Fibroblast of skin of scalp (primary cell): ENCODE measurements at places on chromosomes 12 and 14.
A peak's percentile ranks its signal among the peaks of the same experiment; 100 is the strongest.

DNA sequence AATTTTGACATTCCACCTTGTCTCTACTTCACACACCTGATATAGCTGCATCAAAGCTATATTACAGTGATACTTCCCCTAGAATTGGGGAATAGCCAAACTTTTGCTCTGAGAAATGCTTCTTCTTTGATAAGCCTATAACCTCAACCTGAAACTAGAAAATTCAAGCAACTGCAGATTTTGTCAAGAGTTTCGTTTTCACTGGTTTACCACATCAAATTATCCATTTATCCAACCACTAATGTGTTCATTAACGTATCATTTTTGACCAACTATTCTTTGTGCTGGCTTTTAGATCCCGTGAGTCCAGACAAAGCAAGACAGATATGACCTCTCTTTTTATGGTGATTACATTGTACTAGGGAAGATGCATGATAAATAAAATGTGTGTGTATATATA is 13.5 kb upstream of the TAS2R46 start:
- no peak for DNase-seq

DNA sequence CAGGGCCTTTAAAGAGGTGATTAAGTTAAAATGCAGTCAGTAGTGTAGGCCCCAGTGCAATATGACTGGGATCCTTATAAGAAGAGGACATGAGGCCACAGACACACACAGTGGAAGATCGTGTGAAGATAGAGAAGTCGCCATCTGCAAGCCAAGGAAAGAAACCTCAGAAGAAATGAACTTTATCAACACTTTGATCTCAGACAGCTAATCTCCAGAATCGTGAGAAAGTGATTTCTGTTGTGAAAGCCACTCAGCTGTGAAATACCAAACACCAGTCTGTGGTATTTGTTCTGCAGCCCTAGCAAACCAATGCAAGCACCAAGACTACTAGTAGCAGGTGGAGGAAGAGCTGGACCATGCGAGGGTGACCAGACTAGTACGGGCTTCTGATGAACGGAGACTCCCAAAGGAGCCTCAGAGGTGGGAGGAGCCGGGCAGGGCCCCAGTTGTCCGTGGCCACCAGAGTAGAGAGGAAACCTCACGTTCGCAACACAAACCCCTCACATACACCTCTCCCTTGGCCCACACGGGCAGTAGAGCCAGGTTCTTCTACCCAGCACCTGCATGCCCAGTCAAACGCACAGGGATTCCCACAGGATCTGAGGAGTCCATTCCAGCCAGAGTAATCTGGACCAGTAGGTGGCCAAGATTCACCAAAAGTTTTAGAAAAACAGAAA is 243.0 kb downstream of the TTC8 start:
- no peak for DNase-seq

DNA sequence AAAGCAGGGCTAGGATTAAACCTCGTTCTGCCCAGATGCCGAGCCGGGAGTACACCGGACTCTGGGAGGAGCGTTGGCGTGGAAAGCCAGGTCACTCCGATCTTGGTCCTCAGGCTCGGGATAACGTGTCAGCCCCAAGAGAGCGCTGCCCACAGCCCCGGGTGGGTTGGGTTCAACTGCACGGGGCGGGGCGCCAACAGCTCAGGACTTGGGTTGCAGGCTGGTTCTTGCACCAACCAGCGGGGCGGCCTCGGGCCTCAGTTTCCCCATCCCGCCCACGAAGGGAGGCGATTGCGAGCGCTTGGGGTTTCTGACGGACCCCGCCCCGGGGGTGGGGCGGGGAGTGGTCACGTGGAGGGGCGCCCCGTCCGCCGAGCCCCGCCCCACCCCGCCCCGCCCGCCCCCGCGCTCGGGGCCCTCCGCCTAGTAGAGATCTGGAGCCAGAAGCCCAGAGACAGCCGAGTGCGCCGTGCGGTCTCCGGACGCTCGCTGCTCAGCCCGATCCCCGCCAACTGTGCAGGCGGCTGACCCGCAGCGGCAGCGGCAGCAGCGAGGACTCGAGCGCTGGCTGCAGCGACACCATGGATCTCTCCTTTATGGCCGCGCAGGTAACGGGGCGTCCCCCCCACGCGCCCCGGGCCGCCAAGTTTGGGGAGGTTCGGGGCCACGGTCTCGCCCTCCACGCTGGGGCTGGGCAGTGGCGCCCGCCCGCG is at the start of gene C14orf132:
TSS of gene C14orf132 (plus strand) at position 443 of the 713 bp plus-strand sequence. CDS start at position 582, 139 bp downstream.
- peak; percentile 59 for DNase-seq

DNA sequence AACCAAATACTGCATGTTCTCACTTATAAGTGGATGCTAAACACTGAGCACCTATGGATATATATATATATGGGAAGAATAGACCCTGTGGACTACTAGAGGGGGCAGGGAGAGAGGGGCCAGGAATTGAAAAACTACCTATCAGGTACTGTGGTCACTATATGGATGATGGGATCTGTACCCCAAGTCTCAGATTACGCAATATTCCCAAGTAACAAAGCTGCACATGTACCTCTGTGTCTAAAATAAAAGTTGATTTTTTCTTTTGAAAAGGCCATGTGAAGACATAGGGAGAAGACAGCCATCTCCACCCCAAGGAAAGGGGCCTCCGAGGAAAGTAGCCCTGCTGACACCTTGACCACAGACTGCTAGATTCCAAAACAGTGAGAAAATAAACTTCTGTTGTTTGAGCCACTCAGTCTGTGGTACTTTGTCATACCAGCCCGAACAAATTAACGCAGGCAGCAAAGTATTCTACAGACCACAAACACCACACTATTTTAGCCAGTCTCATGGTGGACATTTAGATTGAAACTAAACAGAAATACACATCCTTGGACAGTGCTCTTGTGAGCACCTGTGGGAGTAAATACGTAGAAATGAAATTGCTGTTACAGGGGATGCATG is 197.1 kb downstream of the EFCAB11 start:
- DNase-seq = no peak

DNA sequence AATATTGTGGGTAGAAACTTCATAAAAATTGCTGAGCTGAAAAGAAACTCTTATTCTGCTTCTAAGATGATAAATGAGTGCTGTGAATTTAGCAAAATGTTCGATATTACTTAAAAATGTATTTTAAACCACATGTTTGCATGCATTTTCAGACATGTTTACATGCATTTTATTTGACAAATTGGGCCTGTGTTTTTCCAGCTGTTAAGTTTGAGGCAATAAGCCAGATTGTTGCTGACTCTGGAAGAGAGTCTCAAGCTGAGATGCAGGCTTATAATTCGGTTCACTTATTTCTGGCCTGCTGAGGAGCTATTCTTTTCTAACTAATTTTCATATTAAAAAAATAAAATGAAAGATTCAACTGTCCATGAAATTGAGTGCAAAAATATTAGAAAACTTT is 110.1 kb downstream of the SYNE2 start:
- DNase-seq = no peak

GRCh38 chr14:57560681-57561080 is 67.0 kb upstream of the CCDC198 start:
- no peak for DNase-seq

GRCh38 chr12:98224584-98225221 is 290.7 kb upstream of the TMPO start:
- no peak for DNase-seq

- DNase-seq = no peak
These were observed 3.6 kb downstream of the VDR start for GRCh38 chr12:47901063-47901717.

DNA sequence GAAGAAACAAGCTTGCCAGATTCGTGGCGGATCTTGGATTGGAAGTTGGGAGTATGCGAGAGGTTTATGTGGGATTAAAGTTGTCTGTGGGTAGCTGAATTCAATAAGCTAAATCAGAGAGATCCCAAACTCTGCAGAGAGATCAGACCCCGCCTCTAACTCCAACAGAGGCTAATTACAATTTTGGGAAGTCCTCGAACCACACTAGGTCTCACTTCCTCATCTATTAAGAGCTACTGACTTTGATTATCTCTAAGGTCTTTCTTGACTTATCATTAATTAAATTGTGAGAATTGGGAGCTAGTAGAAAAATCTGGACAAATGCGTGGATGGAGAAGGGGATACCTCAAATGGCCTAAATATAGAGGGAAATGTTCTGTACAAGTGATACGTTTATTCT is 9.1 kb downstream of the NTF3 start:
- no peak for DNase-seq

GRCh38 chr12:96198965-96199364 is 4.8 kb downstream of the ELK3 start:
- DNase-seq = peak; percentile 90

GRCh38 chr12:15522574-15523187 is 200.4 kb downstream of the PTPRO start:
- DNase-seq = peak; percentile 62

- no peak for DNase-seq
These were observed 13.8 kb downstream of the CLBA1 start for GRCh38 chr14:104999361-104999760.

DNA sequence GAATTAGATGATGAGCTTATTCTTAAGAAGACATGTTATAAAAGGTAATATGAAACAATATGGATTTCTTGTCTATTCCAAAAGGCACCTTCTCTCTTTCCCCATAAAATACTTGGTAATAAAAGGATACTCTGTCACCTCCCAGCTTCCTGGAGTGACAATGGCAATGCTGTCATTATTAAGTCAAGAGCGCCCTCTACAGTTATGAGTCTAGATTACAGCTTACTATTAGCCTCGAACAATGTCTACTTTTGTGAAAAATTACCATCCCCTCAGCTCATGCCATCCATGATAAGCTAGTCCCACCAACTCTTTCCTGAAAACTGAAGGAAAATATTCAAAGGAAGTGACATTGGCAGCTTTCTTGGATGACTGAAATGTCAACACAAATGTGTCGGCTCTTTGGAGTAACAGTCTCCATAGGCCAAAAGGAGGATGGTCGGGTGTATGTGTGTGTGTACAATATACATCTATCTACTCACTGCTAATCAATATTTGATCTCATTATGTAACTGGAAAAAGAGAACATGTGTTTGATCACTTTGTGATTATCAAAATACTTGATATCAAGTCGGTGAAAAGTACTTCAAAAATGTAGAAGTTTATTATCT is 48.7 kb upstream of the CDKN3 start:
- DNase-seq = peak; percentile 61
